Left cardiac atrium (tissue), 4 donors: ENCODE measurements at places on chromosomes 16 and 17. TPM values are rescaled to one million over a fixed set of nuclear protein-coding genes. Genes with fewer than 3 reads are reported as not detected.

DNA sequence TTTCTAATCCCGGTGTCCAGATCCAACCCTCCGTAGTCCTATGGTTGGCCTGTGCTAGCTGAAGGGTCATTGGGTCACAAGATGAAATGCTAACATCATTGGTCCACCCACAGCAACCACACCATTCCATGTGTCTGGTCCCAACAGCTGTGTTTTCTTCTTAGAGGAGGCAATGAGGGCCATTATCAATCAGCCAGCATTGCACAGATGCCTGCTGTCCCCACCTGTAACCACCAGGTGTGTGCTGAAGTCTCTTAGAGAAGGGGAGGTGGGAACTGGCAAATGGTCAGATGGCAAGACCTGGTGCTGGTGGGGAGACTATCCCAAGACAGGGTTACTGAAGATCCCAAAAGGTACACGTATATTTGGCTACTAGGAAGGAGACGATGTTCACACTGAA lies 37.4 kb downstream of the HIC1 start:
- no peak for DNase-seq

- no peak for DNase-seq
Observed at GRCh38 chr16:55349867-55350266, 25.9 kb downstream of the IRX6 start.

- DNase-seq = peak; percentile 75
Observed at GRCh38 chr16:4696172-4696904, 3.0 kb downstream of the NUDT16L1 start.

GRCh38 chr16:15946257-15947044 lies 3.0 kb upstream of the ABCC1 start:
- no peak for DNase-seq

- DNase-seq = no peak
Observed at GRCh38 chr16:17451843-17452242, 18.9 kb downstream of the XYLT1 start.

DNA sequence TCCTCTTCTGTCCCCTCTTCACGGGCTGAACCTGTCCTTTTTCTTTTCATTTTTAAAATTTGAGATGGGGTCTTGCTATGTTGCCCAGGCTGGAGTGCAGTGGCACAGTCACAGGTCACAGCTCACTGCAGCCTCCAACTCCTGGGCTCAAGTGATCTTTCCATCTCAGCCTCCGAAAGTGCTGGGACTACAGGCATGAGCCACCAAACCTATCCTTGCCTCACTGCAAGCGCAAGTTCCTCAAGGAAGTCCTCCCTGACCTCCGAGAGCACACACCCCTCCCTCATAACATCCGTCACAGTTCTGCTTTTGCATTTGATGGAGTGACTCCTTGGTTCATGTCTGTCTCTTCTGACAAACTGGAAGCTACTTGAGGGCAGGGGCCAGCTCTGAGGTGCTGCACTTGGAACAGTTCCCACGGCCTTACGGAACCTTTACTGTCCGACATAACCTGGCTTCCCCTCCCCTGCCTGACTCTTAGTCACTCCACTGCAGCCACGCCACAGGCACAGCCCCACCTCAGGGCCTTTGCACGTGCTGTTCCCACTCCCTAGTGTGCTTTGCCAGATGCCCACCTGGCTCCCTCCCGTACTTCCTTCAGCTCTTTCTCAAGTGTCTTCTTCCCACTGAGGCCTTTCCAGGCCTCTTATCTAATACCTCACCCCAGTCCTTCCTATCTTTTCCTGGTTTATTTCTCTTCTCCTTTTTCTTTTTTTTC lies 4.4 kb downstream of the TBX6 start:
- DNase-seq = no peak

DNA sequence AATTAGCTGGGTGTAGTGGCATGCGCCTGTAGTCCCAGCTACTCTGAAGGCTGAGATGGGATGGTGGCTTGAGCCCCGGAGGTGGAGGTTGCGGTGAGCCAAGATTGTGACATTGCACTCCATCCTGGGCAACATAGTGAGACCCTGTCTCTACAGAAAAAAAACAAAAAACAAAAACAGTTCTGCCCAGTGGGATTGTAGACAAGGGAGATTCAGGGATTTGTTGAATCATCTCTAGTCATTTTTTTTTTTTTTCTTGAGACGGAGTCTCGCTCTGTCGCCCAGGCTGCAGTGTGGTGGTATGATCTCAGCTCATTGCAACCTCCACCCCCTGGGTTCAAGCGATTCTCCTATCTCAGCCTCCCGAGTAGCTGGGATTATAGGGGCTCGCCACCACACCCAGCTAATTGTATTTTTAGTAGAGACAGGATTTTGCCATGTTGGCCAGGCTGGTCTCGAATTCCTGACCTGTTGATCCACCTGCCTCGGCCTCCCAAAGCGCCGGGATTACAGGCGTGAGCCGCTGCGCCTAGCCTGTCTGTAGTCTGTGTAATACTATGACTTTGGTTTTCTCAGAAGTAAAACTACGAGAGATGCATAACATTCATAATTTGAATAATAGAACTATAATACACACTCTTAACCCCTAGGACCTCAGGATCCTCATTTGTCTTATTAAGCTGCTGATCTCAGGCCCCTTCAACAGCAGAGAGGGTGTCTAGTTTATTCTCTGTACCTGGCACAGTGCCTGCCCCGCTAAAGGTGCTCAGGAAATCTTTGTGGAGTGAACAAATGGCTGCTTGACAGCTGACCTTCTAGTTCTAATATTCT lies 1.4 kb downstream of the TEN1 start:
- DNase-seq = no peak

GRCh38 chr17:4019275-4019674 lies 55.0 kb upstream of the ATP2A3 start:
- no peak for DNase-seq

DNA sequence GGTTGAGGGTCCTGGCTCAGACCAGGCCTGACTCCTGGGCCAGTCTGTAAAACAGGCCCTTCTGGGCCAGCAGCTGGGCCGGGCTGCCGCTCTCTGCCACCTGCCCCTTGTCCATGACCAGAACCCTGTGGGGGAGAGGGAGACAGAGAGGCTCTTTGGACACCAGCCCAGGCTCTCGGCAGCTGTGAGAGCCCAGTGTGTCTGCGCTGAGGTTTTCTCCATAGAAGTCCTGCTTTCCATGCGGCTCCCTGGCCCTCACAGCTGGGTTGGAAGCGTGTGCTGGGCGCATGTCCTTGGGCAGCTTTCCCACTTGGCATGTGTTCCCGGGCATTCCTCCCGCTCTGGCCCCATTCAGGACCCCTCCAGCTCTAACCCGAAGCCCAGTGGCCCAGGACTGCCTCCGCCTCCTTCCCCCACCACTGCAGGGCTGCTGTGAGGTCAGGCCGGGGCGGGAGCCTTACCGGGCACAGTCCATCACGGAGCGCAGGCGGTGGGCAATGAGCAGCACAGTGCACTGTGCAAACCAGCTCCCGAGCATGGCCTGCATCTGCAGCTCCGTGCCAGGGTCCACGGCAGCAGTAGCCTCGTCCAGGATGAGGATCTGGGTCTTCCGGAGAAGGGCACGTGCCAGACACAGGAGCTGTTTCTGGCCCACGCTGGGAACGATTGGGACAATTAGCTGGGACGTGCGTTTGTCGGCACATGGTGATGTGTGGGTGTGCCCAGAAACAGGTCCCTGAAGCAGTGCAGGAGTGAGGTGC lies 73.0 kb downstream of the ABCC6 start:
- DNase-seq = peak; percentile 49

DNA sequence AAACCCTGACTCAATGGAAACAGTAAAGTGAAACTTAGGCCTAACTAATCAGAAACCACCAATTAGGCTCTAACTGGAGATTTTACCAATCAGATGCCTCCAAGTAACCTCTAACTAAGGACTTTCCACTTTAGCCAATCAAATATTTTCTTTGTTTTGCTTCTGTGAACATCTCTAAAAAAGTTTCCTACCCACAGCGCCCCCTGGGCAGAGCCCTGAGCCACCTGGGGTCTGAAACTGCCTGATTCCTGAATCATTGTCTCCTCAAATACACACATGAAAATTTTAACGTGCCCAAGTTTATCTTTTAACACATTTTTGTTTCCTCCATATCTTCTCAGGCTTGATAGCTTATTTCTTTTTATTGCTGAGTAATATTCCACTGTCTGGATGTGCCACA lies 19.0 kb downstream of the ADAD2 start:
- DNase-seq = no peak

Gene LDHD
- total RNA-seq = 28.5 TPM

Gene ZNF385C
- 0.13 TPM for total RNA-seq

Gene TNFRSF17
- total RNA-seq = not detected

Gene CCNF
- 1.6 TPM for total RNA-seq
